ENCODE measurements at places on chromosomes 11 and 22.

GRCh38 chr11:64238999-64239398 is 1.9 kb upstream of the FKBP2 start:
- DNase-seq, result no peak

DNA sequence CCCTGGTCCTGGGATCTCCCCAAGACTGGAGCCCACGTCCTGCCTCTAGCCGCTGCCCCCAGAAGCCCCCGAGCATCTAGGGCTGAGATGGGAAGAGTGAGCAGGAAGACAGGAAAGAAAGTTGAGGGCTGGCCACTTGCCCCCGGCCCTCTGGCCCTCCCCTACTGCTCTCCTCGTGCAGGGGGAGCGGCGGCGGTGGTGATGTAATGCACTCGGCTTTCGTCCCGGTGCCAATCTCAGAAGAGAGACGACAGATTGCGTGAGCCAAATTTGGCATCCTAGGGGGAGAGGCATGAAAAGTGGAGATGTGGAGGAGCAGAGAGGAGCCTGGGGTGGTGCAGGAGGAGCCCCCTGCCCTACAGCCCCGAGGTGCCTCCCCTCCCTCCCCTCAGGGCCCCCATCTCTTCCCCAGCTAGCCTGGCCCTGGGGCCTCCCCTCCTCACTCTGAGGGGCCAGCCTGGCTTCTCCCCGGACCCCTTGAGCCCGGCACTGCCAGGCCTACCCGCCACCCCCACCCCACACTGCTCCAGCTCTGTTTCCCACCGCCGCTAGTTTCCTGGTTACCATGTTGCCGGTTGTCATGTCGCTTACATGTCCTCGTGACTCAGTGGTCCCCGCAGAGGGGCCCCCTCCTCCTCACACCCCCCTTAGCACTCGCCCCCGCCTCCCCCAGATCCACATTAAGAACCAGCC is 2.5 kb downstream of the KCNJ4 start:
- DNase-seq, result no peak

- DNase-seq, result no peak
Measured at GRCh38 chr11:59724066-59724465, 10.4 kb upstream of the OR10V1 start.

DNA sequence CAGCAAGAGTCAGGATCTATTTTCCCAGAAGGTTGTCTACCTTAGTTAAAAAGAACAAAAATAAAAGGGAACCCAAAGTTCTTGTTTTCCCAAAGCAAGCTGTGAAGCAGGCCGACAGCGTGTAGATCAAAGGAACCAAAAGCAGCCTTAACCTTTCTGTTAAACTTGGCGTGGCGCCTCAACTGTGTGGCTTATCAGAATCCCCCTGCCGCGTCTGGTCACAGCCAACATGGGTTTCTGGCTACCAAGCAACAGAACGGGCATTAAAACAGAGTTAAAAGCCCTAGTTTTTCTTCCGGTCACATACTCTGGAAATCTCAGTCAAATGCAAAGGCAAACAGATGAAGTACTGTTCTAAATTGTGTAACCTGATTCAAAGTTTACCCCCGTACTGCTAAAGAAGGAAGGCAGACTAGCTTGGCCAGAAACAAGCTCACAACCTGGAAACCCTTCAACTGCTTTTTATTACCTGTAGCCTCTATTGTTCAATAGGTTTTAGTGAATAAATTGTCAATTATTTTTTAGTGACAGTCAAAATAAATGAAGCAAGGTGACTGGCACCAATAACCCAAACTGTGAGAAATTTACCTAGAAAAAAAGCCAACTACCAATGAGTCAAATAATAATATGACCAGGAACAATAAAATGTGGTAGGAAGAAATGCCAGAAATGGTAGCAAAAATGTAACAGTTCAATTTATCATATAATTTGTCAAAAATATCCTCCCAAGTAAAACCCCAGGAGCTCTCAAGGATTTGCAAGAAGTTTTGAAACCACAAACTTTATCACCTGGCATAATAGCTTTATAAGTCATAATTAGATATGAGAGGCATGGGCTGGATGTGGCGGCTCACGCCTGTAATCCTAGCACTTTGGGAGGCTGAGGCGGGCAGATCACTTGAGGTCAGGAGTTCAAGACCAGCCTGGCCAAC is 21.4 kb downstream of the CHKA start:
- DNase-seq, result no peak

DNA sequence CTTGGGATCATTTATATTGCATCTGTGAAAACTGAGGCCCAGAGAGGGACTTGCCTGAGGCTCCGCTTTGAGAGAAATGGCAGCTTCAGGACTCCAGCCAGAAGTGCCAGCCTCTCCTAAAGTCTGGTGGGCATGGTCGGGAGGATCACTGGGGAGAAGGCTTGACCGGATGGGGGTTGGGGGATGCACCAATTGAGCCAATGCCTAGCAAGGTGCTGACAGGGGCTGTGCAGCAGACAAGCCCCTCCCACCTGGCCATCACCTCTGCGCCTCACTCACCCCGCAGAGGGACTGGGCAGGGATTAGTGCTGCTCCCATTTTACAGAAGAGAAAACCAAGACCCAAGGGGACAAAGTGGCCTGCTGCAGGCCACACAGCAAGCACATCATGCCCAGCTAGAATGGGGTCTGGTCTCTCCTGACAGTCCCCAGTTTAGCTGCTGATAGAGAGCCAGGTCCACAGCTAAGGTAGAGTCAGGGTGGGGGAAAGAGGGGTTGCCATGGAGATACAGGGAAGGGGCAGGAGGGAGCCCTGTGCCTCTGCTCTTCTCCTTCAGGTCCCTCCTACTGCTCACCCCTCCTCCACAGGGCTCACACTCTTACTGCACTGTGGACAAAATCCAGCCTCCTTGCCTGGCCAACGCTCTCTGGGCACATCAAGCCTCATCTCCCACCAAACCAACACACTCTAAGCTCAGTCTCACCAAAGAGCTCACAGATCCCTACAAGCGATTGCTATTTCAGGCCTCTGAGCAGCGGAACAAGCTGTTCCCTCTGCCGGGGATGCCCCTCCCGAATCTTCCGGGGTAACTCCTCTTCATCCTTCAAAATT is 29.5 kb downstream of the TEF start:
- peak; percentile 20 for DNase-seq

- DNase-seq, result no peak
Measured at GRCh38 chr22:23626286-23626975, 5.7 kb downstream of the DRICH1 start.

DNA sequence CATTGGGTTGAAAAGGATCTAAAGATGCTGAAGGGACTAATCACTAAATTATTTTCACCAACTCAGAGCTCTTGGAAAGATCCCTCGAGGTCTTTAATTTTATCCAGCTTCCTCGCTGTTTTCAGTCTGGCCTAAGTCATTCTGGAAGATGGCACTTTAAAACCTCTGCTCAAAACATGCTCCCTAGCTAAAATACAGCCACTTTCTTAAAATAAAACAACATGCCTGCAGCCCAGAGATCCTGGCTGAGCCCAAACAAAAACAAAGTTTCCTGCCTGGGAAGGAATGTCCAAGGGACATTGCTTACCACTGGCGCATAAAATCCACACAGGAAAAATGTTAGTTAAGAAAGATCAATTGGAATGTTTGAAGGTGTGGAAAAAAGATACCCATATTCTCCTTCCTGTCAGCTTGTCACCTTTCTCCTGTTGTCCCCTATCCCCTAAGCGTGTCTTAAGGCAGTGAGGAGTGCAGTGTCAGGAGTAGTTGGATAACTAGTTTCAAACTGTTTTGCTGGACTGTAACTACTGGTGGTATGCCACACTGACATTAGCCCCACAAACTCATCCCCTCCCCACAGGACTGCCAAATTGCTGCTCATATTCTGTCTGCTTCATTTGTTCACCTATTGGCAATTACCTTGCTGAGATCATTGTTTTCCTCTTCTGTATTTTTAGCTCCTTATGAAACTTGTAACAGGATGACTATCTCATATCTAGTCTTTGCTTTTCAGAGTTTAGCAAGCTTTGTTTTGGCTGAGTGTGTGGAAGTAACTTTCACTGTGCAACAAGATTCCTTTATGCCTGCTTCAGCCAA is 108.3 kb upstream of the SESN3 start:
- no peak for DNase-seq

- DNase-seq, result no peak
Measured at GRCh38 chr11:68064926-68065325, 26.1 kb downstream of the TCIRG1 start.

- DNase-seq, result no peak
Measured at GRCh38 chr11:19687392-19687791, 25.2 kb upstream of the NAV2 start.

- DNase-seq, result no peak
Measured at GRCh38 chr11:67607507-67607906, 771 bp downstream of the NDUFV1 start.

- no peak for DNase-seq
Measured at GRCh38 chr22:34437140-34437539, 516.9 kb upstream of the LARGE1 start.

DNA sequence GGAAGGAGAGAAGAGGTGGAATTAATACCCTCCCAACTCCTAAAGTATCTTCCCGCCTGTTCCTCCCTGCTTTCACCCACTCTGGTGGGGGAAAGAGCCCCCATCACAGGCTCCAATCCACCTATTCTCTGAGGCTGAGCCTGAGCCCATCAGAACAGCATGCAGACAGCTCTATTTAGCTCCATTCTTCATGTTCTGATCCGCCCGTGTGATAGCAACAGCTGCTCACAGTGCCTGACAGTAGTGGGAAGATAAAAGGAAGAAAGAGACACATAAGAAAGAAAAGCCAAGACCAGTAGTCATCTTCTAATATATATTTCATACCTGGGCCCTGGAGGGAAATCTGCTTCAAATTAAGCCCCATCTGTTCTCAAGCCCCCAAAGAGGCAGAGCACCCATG is 80.3 kb upstream of the AKIP1 start:
- DNase-seq, result no peak

- DNase-seq, result no peak
Measured at GRCh38 chr11:78536933-78537332, 37.7 kb downstream of the NARS2 start.

- DNase-seq, result no peak
Measured at GRCh38 chr11:33970984-33971466, 79.1 kb upstream of the LMO2 start.

DNA sequence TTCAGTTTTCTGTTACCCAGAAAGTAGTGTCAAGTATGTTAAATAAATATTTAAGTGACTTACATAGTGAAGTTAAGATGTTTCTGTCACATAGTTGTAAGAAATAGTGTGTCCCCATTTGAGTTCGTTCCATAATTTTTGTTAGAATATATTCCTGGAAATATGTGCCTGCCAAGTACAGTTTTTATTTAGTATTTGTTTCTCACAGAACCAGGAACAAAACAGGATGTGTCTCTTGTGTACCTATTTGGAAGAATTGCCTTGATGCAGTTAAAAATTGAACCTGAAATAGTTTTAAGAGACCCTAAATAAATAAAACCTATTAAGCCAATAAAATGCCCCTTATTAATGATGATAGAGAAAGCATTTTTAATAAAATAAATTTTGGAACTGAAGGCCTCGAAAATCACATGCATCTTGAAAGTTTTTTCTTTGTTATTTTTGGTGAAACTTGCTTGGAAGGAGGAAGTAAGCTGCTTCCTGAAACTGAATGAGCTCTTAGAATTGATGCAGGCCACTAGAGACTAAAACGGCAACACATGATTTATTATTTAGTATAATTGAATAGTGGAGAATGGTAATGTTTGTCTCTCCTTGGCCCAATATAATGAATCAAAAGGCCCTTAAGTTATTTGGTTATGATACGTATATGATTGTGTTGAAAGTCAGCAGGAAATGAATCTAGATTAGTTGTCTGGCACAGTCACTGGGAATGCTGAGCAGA is 55.9 kb downstream of the SWAP70 start:
- DNase-seq, result no peak

GRCh38 chr11:79259800-79260199 is 181.0 kb downstream of the TENM4 start:
- DNase-seq, result no peak

GRCh38 chr11:35029979-35030682 is 108.8 kb upstream of the CD44 start:
- DNase-seq, result no peak

DNA sequence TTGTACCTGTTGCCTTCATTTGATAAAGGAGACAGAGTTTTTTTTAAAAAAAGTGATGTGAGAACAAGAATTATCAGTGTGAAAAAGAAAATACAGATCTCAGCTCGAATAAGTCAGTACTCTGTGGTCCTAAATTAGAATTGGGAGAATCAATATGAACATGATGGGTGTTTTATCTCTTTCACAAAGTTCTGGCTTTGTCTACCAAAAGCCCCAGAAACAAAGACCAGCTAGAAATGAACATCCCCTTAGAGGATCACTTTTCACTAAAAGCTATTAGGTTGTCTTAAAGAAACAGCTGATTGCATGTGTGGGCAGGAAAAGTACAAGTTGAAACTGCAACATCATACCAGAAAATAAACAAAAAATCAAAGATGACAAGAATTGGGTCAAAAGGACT is 8.4 kb upstream of the ST14 start:
- no peak for DNase-seq

Data from T-helper 2 cell (primary cell).